ENCODE measurements at places on chromosomes 4 and X.

- no peak for DNase-seq
Measured at GRCh38 chr4:158597879-158598596, 73.6 kb downstream of the C4orf46 start.

- DNase-seq, result no peak
Measured at GRCh38 chr4:146095091-146095690, 80.3 kb upstream of the LSM6 start.

DNA sequence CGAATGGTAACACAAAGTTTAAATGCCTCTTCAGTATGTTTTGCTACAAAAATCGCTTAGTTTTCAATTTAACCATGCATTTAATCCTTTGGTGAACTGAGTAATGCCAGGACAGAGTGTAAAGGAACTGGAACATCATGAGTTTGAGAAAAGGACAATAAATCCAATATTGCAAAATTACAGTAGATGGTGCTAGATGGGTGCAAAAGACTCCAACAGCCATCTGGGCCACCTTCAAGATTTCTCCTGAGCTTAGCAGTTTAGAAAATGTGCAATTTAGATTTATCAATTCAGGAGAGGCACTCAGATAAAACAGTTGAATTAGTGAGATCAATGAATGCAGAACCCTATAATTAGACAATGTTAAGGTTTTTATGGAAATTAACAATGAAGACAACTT is 33.2 kb upstream of the MID1IP1 start:
- no peak for DNase-seq

GRCh38 chr4:183332447-183332846 is 10.2 kb upstream of the CLDN24 start:
- no peak for DNase-seq

DNA sequence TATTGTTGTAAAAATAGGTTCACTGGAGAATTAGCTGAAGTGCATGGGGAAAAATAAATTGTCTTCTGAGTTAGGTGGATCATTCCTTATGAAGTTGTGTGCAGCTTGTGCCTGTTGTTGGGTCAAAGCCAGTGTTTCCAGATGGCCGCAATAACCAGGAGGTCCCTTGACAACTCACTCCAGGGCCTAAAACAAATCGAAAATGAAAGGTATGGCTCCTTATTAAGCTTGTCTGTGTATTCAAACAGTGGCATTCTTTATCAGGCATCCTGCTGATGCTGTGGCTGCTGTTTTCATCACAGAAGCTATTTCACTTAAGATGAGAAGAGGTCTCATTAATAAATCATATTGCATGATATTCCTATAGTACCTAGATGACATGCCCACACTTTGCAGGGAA is 80.2 kb downstream of the GRIA2 start:
- DNase-seq, result no peak

DNA sequence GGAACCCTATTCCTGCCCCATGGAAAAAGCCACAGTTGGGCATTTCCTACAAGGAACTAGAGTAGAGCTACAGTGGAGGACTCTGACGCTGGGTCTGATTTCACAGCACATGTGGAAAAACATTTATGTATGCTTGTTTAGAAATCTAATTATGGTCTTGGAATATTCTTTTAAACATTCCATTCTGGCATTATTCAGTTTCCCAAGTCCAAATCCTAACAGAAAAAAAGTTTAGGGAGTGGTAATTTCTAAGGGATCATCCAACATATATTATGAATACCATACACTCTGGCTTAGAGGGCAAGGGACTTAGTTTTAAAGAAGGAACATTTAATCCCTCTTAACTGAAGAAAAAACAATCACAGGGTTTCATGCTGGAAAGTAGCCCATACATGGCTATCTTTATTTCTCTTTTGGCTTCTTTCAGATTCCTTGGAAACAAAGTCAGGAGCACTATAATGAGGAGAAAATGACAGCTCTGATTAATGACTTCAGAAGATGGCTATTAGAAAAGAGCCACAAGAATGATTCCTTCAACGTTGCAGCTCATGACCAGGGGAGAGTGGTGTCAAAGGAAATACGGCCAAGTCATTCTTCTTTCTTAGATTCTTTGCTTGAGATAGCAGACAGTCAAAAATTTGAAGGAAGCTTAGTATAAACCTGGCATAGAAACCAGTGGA is 56.1 kb downstream of the CNGA2 start:
- DNase-seq, result no peak

DNA sequence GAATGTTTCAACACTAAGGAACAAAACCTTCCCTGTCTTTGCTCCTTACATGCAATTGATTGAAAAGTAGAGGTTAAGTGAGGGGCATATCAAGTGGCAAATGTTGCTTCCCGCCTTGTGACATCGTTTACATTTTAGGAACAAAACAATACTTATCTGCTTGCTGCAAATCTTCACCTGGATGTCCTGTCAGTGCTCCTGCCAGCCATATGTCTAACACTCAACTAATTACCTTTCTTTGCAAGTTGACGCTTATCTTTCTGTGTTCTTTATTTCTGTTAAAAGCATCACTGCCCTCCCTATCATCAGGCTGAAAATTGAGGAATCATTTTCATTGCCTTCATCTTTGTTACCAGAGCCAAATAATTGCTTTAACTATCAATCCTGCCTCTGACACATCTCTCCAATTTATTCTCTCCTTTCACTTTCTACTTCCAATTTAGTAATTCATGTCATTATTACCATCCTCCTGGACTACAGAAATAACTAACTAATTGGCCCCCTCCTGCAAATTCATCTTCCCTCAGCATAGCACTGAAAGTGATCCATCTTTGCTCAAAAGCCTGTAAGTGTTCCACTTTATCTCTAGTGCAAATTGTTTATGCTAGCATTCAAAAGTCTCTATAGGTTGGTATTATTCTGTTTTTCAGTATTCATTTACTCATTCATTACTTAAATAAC is 298.7 kb upstream of the ATOH1 start:
- no peak for DNase-seq

DNA sequence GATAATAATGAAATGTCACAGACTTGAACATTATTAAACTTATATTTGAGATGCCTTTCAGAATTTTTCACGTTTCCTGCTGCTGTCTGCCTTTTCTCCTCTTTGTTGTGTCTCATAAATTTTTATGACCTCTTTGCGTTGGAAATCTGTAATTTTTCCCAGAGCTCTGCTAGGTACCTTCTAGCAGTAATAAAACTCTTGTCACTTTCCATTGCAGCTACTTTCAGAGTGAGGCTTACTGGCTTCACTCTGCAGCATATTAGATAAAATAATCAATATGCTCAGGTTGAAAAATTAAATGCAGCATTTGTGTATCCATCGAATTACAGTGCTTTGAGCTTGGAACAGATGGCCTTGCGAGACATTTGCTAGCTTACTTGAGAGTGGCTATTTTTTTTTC is 689.0 kb downstream of the GRID2 start:
- no peak for DNase-seq

- no peak for DNase-seq
Measured at GRCh38 chr4:127491571-127491970, 141.2 kb upstream of the INTU start.
